ENCODE measurements at places on chromosomes 11 and 22.

DNA sequence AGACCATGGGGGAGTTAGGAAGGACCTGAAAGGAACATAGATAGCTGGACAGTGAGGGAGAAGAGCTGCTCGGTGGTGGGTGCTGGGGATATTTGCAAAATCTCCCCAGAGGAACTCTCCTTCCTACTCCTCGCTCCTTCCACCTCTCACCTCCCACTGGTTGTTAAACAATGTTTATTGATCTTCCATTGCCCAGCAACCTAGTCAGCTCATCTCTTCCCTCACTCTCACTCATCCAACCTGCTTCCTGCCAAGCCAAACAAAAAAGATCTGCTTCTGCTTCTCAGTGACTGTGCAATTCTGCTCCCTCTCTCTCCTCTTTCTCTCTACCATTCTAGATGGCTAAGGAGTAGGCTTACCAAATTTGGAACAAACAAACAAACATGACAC is 115.0 kb downstream of the SLC1A2 start:
- H3K4me3 ChIP-seq = peak overlapping the region; percentile 19
- H3K36me3 ChIP-seq = 0 out of 2 replicates have a peak, but pooled peaks cover 9% of the 10 kb centered on the region
- DNase-seq = peak; percentile 82
- peaks cover 40% of the 10 kb centered on the region for H3K4me1 ChIP-seq
- peak overlapping the region; percentile 92 for H3K27ac ChIP-seq

DNA sequence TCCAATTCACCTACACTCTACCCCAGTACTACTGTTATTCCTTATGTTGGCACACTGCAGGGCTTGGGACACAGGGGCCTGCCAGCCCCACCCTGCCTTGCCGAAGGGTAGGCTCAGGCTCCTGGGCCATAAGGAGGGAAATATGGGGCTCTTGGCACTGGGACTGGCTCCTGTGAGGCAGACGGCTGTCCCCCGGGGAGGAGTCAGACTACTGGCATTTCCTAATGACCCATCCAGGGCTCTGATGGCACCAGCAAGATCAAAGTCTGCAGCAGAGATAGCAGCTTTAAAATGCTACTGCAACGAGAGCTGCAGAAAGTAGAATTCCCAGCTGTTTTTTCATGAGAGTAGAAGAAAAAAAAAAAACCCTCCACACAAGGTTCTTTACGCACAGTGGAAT is 42.2 kb upstream of the CYP2D6 start:
- peak; percentile 71 for DNase-seq
- peaks cover 4% of the 10 kb centered on the region for H3K36me3 ChIP-seq
- H3K27me3 ChIP-seq = no peaks in the 10 kb centered on the region
- peak overlapping the region; percentile 76 for H3K27ac ChIP-seq
- H3K4me3 ChIP-seq = peak overlapping the region; percentile 41

DNA sequence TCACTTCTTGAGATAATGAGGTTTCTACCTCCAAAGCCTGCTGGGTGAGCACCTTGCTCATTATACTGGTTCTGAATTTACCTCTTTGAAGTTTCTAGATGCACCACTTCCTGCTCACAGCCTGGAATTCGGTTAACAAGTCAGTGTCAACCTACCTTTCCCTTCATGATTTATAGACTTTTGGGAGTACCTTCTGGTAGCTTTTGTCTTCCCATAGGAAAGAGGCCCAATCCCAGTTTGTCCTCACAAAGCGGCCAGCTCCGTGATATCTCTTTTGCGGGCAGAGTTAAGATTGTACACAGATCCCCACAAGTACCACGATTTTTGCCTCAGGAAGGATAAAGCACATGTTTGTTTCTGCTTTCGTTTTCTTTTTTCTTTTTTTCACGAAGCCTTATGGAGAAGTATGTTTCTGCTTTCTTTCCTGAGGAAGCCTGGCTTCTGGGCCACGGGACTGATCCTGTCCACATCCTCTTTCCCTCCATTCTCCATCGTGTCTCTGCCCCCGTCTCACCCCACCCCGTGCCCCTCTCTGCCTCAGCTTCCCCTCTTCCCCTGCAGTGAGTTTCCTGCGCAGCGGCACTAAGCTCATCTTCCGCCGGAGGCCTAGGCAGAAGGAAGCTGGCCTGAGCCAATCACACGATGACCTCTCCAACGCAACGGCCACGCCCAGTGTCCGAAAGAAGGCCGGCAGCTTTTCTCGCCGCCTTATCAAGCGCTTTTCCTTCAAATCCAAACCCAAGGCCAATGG is 5.7 kb upstream of the HINFP start:
- peaks cover 27% of the 10 kb centered on the region for H3K36me3 ChIP-seq
- H3K4me1 ChIP-seq = peaks cover 18% of the 10 kb centered on the region
- no peak overlapping the region for H3K4me3 ChIP-seq
- DNase-seq = no peak
- H3K27me3 ChIP-seq = no peaks in the 10 kb centered on the region

- H3K27ac ChIP-seq = no peak overlapping the region
- peaks cover 6% of the 10 kb centered on the region for H3K27me3 ChIP-seq
- DNase-seq = no peak
- H3K4me3 ChIP-seq = no peak overlapping the region
- H3K36me3 ChIP-seq = peaks cover 16% of the 10 kb centered on the region
- no peaks in the 10 kb centered on the region for H3K4me1 ChIP-seq
Measured at GRCh38 chr22:41573677-41574076, 12.9 kb downstream of the CSDC2 start.

DNA sequence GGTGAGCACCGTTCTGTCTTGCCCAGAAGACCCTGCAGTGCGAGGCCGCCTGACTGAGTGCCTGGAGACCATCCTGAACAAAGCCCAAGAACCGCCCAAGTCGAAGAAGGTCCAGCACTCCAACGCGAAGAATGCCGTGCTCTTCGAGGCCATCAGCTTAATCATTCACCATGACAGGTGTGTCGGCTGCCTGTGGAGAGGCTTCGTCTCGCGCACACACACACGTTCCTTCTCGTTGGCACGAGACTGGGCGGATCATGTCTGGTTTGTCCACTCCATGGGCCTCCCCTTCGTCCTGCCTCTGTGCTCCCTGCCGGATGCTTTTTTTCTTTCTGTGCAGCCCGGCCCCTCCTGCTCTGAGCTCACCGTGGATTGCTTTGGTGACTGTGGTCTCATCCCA is 51.1 kb downstream of the MUC6 start:
- H3K36me3 ChIP-seq = peaks cover 11% of the 10 kb centered on the region

DNA sequence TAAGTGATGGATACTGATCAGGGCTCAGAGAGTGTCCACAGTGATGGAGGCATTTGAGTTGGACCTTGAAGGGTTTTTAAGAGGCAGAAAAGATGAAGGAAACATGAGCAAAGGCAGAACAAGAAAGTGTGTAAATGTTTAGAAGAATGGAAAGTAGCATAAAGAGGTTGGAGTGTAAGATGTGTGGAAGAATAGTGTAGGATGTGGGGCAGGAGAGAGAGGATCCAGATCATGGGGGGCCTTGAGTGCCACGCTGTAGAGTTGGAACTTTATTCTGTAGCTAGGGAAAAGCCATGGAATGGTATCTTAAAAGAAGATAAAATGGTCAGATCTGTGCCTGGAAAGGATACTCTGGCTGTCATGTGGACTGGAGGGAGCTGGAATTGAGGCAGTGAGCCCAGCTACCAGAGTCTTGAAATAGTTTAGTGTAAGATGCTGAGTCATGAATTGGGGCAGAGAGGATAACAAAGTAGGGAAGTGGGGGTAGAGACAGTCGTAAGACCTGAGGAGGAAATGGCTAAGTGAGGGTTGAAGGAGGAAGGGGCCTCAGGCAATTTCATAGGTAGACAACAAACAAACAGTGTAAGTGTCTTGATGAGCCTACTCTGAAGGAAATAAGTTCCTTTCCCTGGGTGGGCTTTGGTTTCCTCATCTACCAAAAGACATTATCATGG is 6.7 kb downstream of the KCNE3 start:
- H3K27me3 ChIP-seq = peaks cover 9% of the 10 kb centered on the region
- peak; percentile 16 for DNase-seq
- H3K4me3 ChIP-seq = no peak overlapping the region
- no peaks in the 10 kb centered on the region for H3K4me1 ChIP-seq
- no peak overlapping the region for H3K27ac ChIP-seq

DNA sequence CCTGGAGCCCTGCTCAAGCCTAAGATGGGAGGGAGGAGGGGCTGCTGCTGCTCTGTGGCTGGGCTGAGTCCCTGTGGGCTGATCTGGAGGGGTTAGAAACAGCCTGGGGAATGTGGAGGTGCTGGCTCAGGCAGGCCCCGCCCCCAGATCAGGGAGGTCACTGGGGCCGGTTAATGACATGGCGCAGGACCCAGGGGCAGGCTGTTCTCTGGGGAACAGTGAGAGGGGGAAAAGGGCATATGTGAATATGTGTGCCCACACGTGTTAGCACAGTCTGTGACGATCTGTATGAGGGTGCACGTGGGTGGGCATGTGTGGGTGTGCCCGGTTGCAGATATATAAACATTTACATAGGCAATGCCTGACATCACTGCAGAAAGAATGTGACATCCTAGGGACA is 143.5 kb downstream of the MIAT start:
- H3K4me1 ChIP-seq = peaks cover 33% of the 10 kb centered on the region
- H3K27me3 ChIP-seq = peaks cover 12% of the 10 kb centered on the region
- no peak overlapping the region for H3K4me3 ChIP-seq
- DNase-seq = peak; percentile 8
- no peaks in the 10 kb centered on the region for H3K36me3 ChIP-seq

DNA sequence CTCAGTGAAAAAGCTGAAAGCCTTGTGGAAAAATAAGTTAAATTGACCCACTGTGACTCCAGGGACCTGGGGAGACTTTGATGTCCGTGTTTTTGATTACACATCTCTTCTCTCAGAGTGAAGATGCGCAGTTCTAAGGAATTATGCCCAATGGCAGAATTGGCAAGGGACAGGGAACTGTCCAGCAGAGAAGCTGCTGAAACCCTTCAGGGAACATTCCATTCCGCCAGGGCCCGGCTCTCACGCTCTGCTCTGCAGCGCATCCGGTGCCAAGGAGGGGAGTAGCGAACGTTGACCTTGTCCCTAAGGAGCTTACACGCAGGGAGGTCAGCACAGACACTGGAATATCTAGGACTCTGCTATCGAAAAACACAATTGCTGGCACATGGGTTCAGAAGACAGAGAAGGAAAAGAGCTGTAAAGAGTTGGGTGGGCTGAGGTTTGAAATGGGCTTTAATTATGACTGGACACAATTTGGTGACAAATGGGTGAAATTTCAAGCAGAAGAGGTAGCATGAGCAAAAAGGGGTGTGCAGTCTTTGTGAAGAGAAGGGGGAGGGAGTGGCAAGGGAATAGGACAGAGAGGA is 64.5 kb upstream of the B3GAT1 start:
- H3K36me3 ChIP-seq = no peaks in the 10 kb centered on the region
- no peak overlapping the region for H3K27ac ChIP-seq
- H3K4me3 ChIP-seq = no peak overlapping the region

DNA sequence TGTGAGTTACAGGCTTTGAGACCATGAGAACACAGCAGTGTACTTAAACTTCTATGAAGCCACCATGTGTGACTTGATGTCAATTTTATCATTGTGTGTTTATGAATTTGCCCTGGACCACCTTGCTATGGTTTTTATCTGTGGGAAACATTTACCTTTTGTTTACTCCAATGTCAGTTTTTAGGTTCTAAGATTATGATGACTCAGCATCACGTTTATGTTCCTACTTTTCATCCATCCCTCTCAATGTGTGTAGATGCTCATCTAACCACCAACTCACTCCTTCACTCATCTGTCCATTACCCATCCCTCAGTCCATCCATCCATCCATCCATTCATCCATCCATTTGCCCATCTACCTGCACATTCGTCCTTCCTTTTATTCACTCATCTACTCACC is 338.8 kb downstream of the MIAT start:
- H3K36me3 ChIP-seq = no peaks in the 10 kb centered on the region
- DNase-seq = no peak
- H3K4me3 ChIP-seq = no peak overlapping the region
- H3K27ac ChIP-seq = no peak overlapping the region
- H3K27me3 ChIP-seq = peaks cover 22% of the 10 kb centered on the region
- no peaks in the 10 kb centered on the region for H3K4me1 ChIP-seq

DNA sequence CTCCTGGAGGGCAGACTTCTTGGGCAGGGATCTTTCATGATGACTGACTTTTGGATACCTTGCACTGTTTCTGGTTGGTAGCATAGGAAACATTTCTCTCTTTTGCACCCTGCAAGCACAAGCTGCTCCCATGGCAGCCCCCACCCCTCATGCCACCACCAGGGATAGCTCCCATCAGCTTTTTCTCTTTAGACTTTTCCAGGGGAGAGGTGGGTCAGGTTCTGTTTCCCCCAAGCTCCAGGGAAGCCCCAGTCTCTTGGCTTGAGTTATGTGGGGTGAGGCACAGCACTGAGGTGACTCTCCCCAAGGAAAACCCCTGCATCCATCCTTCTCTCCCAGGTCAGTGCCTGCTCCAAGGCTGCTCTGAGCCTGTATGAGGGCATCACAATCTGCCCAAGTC is 22.5 kb downstream of the LRRC32 start:
- no peaks in the 10 kb centered on the region for H3K36me3 ChIP-seq
- H3K4me3 ChIP-seq = no peak overlapping the region
- DNase-seq = no peak
- H3K27me3 ChIP-seq = peaks cover 33% of the 10 kb centered on the region
- no peak overlapping the region for H3K27ac ChIP-seq

GRCh38 chr11:100182350-100182749 is 504.7 kb upstream of the ARHGAP42 start:
- no peak overlapping the region for H3K4me3 ChIP-seq
- no peak overlapping the region for H3K27ac ChIP-seq
- H3K27me3 ChIP-seq = no peaks in the 10 kb centered on the region
- peaks cover 4% of the 10 kb centered on the region for H3K36me3 ChIP-seq

DNA sequence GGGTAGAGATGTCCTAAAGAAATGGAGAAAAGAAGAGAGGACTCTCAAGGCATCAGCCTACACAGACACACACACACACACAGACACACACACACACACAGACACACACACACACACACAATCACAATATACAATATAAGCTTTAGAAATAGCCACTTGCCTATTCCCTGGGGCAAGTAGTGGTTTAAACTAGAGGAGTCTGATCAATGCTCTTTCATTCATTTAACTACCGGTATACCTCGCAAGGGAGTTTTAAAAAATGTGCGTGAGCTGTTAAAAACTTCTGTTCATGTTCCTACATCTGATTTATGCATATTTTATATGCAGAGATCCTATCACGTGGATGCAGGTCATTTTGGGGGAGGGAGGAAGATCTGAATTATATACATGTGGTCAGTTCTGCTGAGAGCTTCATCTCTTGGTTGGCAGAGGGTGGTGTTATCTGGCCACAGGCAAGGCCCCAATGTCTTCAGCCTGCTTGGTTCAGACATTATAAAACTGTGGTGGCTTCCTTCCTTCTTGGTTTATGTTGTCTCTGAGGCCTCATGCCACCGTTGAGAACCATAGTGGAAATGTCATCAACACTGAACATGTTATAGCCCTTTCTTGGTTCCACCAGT is 56.6 kb downstream of the SYT13 start:
- no peak for DNase-seq
- H3K36me3 ChIP-seq = no peaks in the 10 kb centered on the region
- no peak overlapping the region for H3K27ac ChIP-seq
- H3K4me3 ChIP-seq = no peak overlapping the region
- peaks cover 19% of the 10 kb centered on the region for H3K27me3 ChIP-seq

GRCh38 chr22:41240377-41241132 is at the start of gene CHADL:
TSS of gene CHADL (minus strand) at chr22:41240931. CDS start at chr22:41240881, 50 bp downstream.
- H3K27me3 ChIP-seq = peaks cover 16% of the 10 kb centered on the region
- H3K36me3 ChIP-seq = peaks cover 15% of the 10 kb centered on the region
- DNase-seq = no peak

- DNase-seq = no peak
- H3K36me3 ChIP-seq = peaks cover 45% of the 10 kb centered on the region
- H3K27me3 ChIP-seq = peaks cover 20% of the 10 kb centered on the region
Measured at GRCh38 chr22:38314933-38315822, 2.1 kb downstream of the CSNK1E start.
